ENCODE measurements at places on chromosomes 4 and X. TPM values are rescaled to one million over a fixed set of nuclear protein-coding genes. Genes with fewer than 3 reads are reported as not detected.

GRCh38 chrX:20046864-20047263, 56.0 kb upstream of the BCLAF3 start:
- no peaks in the 10 kb centered on the region for H3K27me3 ChIP-seq
- no peak for DNase-seq
- H3K36me3 ChIP-seq: no peaks in the 10 kb centered on the region

- H3K36me3 ChIP-seq: no peaks in the 10 kb centered on the region
- DNase-seq: peak; percentile 13
- peaks cover 9% of the 10 kb centered on the region for H3K4me1 ChIP-seq
- peaks cover 55% of the 10 kb centered on the region for H3K27me3 ChIP-seq
These were observed at the start of gene FAM184B for GRCh38 chr4:17781300-17782287. FAM184B (minus strand) TSS chr4:17781621; CDS start chr4:17781299, 322 bp downstream.

The IBSP gene
- total RNA-seq: not detected

The ATP1B4 gene
- not detected for total RNA-seq

GRCh38 chr4:55143858-55144257, 18.5 kb upstream of the KDR start:
- no peaks in the 10 kb centered on the region for H3K36me3 ChIP-seq
- peaks cover 2% of the 10 kb centered on the region for H3K27me3 ChIP-seq
- no peak for DNase-seq
- no peak overlapping the region for H3K27ac ChIP-seq
- H3K4me3 ChIP-seq: no peak overlapping the region

DNA sequence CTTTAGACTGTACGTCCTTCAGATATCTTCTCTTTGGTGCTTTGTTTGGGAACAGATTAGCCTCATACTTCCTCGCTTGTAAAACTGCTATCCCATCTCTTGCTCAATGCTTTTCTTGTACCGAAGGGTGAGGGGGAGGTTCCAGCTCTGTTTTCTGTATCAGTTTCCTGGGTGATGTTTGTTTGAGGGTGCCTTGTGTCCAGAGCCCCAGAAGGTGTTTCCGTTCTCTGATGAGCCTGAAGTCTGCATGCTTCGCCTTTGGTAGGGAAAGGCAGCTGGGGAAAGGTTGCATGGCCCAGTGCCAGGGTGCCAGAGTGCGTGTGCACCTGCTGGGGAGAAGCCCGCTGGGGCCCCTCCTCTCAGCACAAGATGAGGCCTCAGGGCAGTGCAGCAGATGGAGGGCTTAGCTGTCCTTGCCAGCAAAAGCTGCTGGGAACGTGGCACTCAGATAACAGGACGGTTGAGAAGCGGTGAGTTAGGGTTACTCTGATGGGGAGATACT, 73.7 kb downstream of the TBL1X start:
- H3K4me1 ChIP-seq: peaks cover 10% of the 10 kb centered on the region
- H3K36me3 ChIP-seq: peaks cover 4% of the 10 kb centered on the region
- no peak overlapping the region for H3K4me3 ChIP-seq
- H3K27me3 ChIP-seq: no peaks in the 10 kb centered on the region
- no peak overlapping the region for H3K27ac ChIP-seq
- no peak for DNase-seq

DNA sequence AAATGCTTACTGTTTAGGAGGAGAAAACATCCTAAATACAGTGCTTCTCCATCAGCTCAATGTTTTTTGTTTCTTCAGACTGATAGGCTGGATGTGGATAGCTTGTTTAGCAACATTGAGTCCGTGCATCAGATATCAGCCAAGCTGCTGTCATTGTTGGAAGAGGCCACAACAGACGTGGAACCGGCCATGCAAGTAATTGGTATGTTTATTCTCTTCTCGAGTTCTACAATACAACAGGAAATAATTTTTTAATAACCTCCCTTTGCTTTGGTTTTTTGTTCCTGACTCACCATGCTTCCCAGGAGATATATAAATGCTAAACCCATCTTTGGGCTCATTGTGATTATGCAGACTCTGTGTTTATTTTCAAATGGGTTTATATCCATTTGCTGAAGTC, 60.9 kb downstream of the ARHGEF38 start:
- DNase-seq: no peak
- no peaks in the 10 kb centered on the region for H3K27me3 ChIP-seq
- peaks cover 3% of the 10 kb centered on the region for H3K4me1 ChIP-seq
- no peaks in the 10 kb centered on the region for H3K36me3 ChIP-seq

The FGG gene
- total RNA-seq: 14.0 TPM

The SSX2 gene
- not detected for total RNA-seq

DNA sequence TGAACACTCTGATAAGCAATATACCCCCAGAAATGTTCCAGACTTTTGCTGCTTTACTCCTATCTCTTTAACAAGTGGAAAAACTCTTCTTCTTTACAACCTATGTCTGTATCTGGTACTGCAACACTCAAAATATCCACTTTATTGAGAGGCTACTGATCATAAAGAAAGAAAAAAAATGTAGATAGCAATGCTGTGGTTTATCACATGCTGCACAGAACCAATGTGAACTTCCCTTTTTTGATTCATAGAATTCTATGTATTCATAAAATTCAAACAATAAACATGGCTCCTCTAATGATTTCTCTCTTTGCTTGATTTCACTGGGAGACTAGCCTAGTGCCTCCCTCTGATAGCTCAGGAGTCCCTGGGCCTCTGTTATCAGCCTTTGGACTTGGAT, 223.5 kb downstream of the ZNF674 start:
- peaks cover 16% of the 10 kb centered on the region for H3K4me1 ChIP-seq
- H3K36me3 ChIP-seq: peaks cover 4% of the 10 kb centered on the region
- H3K4me3 ChIP-seq: no peak overlapping the region
- no peak overlapping the region for H3K27ac ChIP-seq

- H3K27ac ChIP-seq: no peak overlapping the region
- DNase-seq: no peak
- H3K4me1 ChIP-seq: no peaks in the 10 kb centered on the region
- H3K4me3 ChIP-seq: no peak overlapping the region
- H3K27me3 ChIP-seq: no peaks in the 10 kb centered on the region
These were observed 1.2 kb downstream of the KLKB1 start for GRCh38 chr4:186228514-186228894.

GRCh38 chrX:97452283-97452682, 568.6 kb downstream of the RPA4 start:
- H3K36me3 ChIP-seq: no peaks in the 10 kb centered on the region
- DNase-seq: no peak
- H3K27ac ChIP-seq: no peak overlapping the region
- H3K27me3 ChIP-seq: no peaks in the 10 kb centered on the region
